ENCODE measurements at places on chromosomes 16 and 17.

- no peak for DNase-seq
Observed at GRCh38 chr16:8402981-8403843, 187.1 kb downstream of the TMEM114 start.

DNA sequence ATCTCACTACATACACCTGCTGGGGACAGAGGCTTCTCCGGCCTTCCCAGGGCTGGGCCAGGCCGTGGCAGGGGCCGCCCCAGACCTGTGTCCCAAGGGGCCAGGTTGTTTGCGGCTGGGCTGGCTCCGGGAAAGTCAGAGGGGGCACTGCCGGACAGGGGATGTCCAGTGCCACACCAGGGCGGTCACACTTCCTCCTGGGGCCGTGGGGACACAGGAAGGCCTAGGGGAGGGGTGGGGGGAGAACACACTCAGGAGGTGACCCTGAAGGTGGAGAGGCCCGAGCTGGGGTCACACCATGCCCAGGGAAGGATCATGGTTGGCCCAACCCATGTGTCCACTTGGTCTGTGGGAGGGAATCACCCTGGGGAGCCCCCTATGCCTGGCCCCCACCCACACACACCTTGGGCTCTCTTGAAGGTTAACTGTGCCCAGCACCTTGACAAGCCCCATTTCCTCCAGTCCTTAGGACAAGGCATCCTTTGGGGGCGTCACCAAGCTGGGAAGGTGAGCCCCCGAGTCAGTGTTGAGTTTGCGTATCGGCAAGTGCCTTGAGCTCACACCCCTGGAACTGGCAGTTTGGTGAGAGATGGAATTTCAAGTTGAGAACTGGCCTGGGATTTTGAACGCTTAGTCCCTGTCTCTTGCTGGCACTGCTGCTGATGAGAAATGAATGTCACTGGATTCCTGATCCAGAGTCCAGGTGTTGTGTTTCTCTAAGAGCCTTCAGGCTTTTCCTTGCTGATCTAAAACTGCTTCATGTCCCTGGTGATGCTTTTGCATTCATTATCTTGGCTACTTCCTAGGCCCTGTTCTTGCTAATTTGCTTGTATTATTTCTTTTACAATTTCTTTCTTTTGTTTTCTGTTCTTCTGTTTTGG, 7.7 kb upstream of the ACTG1 start:
- DNase-seq, result no peak

DNA sequence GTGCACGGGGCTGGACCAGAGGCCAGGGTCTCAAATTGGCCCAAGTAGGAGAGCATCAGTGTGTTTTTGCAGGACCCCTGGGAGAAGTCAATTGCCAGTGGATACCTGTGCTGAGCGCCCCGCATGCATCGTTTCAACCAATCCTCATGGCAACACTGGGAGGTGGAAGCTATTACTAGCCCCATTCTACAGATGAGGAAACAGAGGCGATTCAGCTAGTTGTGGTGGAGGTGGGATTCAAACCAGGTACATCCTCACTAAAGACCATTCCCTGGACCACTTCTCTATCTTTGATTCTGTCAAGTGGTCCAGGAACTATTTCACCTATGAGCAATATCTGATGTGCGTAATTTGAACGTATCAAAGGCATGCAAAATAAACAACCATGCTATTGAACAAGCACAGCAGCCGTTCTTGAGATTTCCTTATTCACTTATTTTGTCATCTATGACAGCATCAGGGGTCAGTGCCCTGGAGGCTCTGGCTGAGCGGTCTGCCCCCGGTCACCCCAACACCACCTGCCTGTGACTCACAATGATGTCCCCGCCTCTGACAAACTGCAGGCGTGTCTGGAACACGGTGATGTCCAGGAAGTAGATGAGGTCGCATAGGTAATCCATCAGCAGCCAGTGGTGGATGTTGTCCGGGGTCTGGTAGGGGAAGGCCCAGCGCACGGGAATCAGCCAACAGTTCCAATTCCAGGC, 54.0 kb downstream of the CNGB1 start:
- no peak for DNase-seq

- no peak for DNase-seq
Observed at GRCh38 chr17:34826332-34826731, 134.9 kb downstream of the CCT6B start.

GRCh38 chr16:30528799-30529457, 2.6 kb upstream of the ZNF768 start:
- no peak for DNase-seq

DNA sequence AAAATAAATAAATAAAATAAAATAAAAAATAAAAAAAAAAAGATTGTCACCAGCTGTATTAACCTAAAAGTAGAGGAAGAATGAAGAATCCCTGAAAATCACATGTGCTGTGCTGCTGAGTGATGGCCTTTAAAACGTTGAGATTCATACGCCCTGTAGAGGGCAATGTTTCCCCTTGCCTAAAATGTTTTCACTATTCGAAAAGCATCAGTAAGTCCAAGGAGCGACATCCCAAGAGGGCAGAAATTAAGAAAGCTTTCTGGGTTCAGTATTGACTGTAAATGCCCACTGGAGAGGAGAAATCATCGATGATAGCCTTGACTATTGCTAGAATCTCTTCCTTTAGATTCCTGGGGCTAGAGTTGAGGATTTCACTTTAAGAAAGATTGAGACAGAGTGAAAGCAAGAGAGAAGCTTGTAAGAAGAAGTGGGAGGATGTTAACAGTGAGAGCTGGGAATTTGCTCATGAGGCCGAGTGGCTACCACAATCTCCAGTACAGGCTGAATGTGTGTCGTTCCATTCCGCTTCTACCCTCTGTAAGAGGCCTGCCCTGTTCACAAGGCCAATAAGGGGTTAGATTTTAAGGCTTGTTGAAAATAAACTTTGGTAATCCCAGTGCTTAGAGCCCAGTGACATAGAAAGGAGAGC, 170.8 kb upstream of the FAM20A start:
- no peak for DNase-seq

GRCh38 chr16:54936979-54937670, 6.5 kb downstream of the IRX5 start:
- DNase-seq, result no peak

DNA sequence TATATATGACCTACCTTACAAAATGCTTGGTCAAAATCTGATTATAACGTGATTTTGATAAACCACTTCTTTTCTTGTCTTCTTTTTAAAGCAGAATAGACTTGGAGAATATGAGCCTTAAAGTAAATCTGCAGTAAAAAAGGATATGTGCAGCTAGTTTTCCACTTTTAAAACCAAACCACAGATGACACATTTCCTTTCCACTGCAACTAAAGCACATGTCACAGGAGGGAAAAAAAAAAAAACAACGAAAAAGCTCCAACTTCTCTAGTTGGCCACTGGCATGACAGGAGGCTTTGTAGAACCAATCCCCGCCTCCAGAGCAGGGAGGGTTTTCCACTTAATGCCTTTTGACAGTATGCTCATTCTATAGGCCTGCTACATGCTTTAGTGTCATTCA, at the start of gene EVI2A:
EVI2A (minus strand) TSS at position 142 of the 400 bp plus-strand sequence. CDS start 2,609 bp downstream, outside the sequence.
- no peak for DNase-seq

DNA sequence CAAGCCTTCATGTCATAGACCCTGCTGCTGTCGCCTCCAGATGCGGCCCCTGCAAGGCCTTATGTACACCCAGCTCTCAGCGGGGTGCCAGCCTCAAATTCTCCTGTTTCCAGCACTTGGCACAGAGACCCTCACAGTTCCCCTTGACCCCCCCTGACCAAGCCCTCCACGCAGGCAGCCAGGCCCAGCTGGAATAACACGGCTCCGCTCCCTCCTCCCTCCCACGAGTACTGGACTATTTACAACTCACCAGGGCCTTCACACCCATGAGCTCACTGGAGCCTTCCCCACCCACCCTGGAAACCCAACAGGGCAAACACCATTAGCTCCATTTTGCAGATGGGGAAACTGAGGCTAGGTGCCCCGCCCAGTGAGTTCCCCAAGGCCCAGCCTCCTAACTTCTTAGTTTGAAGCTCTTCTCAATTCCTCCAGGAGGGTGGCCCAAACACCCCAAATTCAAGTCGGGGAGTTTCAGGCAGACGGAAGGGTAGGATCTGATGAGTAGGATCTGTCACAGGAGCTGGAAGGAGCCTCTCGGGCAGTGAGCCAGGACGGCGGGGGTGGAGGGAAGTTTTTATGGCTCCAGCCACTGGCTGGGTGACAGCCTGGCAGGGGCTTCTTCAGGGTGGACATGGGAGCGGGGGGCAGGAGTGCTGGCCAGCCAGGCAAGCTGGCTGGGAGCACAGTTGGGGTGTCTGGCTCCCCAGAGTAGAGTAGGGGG, 17.5 kb upstream of the DLX4 start:
- DNase-seq, result no peak

DNA sequence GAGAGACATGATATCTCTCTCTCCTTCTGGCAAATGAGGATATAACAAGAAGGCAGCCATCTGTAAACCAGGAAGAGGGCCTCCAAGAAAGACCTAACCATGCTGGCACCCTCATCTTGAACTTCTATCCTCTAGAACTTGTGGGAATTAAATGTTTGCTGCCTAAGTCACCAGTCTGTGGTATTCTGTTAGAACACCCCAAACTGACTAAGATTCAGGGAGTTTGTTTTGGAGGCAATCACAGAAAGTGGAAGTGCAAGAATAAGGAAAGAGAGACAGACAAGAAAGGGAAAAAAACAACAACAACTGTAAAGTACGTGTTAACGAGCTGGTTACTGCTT, 114.5 kb upstream of the GOT2 start:
- DNase-seq, result no peak

DNA sequence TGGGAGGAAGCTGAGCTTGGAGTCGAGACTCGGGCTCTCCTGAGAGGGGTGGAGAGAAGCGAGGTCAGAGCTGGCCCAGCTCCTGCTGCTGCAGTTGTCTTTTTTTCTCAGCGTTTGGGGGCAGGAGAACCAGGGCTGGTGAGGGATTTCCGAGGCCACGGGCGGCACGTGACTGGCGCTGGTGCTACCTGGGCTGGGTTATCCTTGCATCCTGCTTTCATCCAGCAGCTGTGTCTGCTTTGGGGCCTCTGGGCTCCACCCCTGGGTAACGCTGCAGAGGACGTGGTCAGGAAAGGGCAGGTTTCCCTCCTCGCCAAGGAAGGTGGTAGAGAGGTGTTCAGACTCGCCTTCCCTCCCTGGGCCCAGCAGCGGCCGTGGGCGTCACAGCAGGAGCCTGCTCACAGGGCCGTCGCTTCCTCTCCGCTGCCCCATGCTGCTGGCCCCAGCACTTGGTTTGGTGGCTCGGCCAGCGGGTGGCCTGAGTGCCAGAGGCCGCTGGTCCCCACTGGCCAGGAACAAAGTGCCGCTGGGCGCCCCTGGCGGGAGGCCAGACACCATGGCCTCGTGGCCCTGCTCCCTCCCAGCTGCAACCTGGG, 22.5 kb downstream of the GSE1 start:
- no peak for DNase-seq

DNA sequence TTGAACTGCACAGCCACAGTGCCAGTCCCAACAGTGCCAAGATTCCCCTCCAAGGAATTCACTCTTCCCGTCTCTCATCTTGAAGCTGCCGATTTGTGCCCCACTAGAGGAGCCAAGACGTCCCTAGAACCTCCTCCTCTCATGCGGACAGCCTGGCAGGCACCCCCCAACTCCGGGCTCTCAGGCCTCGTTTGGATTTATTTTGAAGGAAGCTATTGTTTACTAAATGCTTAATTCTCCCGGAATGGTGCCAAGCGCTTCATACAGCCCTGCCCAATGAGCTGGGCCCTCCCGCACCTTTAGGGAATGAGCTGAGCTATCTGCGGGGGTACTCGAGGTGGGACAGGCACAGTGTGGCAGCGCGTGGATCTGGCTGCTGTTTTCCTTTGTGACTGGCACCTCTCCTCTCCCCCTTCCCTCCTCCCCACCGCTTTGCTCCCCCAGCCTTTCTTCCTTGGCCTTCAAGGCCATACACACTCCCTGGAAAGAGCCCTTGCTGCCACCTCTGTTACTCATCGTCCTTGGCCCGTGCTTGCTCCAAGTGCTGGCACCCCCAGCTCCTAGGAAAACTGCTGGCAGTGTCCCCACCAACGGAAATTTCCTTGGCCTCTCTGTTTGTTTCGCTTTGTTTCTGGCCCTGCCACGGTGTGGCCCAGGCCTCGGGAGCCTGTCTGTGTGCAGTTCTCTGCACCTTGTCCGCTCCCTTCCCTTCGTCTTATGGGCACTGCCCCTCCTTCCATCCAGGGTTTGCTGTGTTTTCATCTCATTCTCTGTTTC, 49.9 kb upstream of the CDR2 start:
- no peak for DNase-seq

GRCh38 chr16:49009204-49009603, 272.4 kb downstream of the CBLN1 start:
- no peak for DNase-seq

DNA sequence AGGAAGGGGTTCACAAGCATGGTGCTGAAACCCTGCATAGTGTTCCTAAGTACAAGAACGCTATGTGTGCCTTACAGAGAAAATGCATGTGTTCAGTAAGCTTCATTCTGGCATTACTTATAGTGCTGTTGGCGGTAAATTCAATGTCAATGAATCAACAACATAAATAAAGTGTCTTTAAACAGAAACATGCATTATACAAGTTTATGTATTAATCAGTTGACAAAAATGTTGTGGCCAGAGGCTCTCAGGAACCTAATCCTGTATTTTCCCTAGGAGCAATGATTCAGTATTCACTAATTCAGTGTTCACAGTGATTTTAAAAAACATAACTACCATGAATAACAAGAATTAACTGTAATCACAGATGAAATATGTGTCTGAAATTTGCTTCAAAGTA, 47.1 kb upstream of the MYOCD start:
- DNase-seq, result no peak

DNA sequence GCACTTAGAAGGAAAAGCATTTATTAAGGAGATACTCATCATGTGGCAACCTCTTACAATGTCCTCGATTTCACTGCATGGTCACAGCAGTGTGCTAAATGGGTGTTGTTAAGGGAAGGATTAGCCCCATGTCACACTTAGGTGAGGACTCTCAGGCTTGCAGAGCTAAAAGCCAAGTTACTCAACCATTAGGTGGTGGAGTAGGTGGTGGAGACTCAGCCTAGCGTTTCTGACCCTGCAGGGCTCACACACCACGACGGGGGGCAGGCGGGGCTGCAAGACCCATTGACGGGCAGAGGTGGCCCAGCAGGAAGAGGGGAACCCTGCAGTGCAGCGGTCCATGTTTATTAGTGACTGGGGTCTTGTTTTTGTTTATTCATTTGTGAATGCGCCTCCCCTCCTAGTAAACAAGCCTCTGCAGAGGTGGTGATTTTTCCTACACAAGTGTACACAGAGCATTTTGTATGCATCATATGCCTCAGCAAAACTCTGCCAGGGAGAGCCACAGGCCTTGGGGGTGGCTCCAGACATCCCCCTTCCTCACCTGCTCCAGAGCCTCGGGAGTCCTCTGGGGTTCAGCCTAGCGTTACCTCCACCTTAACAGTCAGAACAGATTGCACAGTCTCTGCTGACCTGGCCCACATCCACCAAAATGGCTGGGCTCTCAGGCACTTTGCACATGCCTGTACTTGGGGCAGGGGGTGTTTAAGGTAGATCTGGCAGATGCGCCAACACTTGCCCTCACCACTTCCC, 216.7 kb downstream of the C16orf95 start:
- DNase-seq, result no peak

- no peak for DNase-seq
Observed at GRCh38 chr17:31136319-31136718, 41.5 kb downstream of the NF1 start.

DNA sequence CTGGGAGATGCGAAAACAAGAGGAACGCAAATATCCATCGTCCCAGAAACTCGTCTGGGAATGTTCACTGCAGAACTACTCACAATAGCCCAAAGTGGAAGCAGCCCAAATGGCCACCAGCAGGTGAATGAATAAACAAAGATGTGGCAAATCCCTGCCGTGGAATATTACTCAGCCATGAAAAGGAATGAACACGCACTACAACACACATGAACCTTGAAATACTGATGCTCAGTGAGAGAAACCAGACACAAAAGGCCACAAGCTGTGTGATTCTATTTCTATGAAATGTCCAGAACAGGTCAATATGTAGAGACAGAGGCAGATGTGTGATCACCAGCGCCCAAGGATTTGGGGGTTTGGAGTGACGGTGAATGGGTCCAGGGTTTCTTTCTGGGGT, 169.8 kb downstream of the IRF8 start:
- no peak for DNase-seq

Data from NCI-H1436 treated with DMSO at 0.1 percent for 48 hours (cell line).